ENCODE measurements at places on chromosomes 6 and 20.

GRCh38 chr6:125906158-125906998 is 50.2 kb upstream of the HINT3 start:
- DNase-seq = peak; percentile 60

DNA sequence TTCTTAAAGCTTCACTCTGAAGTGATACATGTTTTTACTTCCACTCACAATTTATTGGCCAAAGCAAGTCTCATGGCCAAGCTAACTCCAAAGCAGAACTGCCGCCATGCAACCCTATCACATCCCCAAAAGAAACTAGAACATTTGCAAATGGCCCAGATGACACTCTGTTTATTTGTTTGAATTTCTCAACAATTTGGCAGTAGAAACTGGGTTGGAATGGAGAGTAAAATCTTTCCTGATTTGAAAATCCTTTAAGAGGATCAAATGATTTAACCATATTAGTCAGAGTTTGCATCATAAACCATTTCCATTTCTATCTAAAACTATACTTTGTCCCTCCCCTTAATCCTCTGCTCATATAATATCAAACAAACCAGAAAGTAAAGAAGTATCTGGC is 39.1 kb upstream of the E2F3 start:
- DNase-seq = no peak

- DNase-seq = no peak
These were observed 11.4 kb upstream of the SNX9 start for GRCh38 chr6:157811476-157812173.

DNA sequence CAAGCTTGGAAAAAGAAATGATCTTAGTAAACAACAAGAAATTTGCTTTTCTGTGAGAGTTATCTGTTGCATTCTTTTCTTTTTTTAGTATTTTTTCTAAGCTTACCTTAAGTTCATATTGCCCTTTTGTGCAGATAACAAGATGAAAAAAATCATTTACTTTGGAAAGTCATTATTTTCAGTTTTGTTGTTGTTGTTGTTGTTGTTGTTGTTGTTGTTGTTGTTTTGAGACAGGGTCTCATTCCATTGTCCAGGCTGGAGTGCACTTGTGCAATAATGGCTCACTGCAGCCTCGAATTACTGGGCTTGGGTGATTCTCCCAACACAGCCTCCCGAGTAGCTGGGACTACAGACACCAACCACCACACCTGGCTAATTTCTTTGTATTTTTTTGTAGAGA is 8.8 kb upstream of the STX11 start:
- no peak for DNase-seq

GRCh38 chr6:14273191-14273590 is 155.6 kb downstream of the CD83 start:
- peak; percentile 33 for DNase-seq

DNA sequence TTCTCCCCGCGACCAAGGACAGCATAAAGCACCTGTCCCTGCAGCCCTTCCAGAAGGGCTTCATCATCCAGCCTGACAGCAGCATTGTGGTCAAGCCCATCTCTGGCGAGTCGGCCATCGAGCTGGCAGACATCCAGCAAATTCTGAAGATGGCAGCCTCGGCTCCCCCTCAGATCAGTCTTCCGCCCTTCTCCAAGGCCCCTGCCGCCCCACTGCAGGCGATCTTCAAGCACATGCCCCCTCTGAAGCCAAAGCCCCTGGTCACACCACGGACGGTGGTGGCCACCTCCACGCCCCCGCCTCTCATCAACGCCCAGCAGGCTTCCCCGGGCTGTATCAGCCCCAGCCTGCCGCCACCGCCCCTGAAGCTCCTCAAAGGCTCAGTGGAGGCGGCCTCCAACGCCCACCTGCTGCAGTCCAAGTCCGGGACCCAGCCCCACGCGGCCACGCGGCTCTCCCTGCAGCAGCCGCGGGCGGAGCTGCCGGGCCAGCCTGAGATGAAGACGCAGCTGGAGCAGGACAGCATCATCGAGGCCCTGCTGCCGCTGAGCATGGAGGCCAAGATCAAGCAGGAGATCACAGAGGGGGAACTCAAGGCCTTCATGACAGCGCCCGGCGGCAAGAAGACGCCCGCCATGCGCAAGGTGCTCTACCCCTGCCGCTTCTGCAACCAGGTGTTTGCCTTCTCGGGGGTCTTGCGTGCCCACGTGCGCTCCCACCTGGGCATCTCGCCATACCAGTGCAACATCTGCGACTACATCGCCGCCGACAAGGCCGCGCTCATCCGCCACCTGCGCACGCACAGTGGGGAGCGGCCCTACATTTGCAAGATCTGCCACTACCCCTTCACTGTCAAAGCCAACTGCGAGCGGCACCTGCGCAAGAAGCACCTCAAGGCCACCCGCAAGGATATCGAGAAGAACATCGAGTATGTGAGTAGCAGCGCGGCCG is 83.3 kb downstream of the SSR1 start:
- DNase-seq = no peak

DNA sequence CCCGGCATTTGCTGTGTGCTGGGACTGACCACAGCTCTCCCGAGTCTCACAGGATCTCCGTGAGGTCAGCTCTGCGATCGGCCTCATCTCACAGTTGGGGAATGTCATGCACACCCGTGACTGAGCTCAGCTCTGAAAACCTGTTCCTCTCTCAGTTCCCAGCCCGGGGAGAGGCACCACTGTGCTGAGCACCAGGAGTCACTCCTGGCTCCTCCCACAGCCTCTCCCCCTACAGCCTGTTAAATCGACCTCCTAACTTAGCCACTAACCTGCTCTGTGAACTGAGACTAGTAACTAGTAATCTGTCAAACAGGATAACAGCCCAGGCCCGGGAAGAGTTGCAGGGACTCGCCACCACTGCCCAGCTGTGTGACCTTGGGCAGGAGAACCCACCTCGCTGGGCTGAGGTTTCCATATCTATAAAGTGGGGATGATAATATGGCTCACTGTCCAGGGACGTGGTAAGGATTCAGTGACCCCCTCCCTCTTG is 20.1 kb upstream of the NOL4L start:
- DNase-seq = no peak

DNA sequence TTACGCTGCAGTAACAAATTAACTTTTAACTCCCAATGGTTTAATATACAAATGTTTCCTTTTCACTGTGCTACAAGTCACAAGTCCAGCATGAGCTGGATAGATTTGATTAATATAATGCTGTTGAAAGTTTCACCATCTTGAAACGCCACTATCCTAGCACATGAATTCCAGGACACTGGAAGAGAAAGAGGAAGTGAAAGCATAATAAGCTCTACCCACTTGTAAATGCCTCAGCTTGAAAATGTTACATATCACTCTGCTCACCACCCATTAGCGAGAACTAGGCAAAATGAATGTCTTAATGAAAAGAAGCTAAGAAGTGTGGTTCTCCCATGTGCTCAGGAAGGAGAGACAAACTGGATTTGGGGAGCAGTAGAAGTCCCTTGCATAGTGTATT is 46.9 kb downstream of the PCSK2 start:
- no peak for DNase-seq

DNA sequence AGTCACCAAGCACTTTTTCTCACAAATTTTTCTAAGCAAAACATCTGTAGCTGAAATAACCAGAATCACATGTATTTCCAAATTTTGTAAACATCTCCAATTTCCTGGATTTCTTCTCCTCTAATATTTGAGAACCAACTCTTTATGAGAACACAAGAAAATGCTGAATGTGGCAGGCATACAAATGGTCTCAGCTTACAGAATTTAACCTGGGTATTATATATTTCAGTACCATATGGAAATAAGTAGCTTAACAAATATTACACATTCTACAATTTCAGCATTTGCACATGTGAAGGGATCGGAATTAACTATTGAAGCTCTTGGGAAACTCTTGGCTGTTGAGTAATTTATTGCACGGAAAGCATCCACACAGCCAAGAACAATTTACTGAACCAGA is 92.5 kb downstream of the TBXT start:
- no peak for DNase-seq

GRCh38 chr20:10982692-10983091 is 308.9 kb upstream of the JAG1 start:
- DNase-seq = no peak

- DNase-seq = no peak
These were observed 90.5 kb downstream of the GPX5 start for GRCh38 chr6:28615955-28616747.

DNA sequence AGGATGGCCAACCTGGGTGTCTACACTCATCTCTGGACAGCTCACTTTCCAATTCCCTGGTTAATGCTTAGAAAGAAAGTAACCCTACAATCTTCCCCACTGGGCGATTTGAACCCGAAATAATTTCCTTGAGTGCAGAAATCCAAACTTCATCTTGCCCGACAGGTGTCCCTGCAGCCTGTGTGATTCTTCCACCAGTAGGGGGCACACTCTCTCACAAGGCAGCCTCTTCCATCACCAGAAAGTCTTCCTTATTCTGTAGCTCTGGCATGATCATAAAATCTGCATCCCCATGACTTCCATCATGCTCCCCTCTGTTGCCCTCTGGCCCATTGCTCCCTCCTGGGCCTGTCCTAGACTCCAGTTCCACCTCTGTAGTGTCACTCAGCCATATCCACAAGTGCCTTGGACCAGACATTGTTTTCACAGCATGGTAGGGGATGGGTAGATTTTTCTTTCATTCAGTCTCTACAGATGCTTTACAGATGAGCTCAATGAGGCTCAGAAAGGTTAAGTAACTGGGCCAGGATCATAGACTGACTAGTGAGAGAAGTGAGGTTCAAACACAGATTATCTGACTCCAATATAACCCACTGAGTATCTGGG is 170.4 kb upstream of the SPTLC3 start:
- DNase-seq = peak; percentile 35

DNA sequence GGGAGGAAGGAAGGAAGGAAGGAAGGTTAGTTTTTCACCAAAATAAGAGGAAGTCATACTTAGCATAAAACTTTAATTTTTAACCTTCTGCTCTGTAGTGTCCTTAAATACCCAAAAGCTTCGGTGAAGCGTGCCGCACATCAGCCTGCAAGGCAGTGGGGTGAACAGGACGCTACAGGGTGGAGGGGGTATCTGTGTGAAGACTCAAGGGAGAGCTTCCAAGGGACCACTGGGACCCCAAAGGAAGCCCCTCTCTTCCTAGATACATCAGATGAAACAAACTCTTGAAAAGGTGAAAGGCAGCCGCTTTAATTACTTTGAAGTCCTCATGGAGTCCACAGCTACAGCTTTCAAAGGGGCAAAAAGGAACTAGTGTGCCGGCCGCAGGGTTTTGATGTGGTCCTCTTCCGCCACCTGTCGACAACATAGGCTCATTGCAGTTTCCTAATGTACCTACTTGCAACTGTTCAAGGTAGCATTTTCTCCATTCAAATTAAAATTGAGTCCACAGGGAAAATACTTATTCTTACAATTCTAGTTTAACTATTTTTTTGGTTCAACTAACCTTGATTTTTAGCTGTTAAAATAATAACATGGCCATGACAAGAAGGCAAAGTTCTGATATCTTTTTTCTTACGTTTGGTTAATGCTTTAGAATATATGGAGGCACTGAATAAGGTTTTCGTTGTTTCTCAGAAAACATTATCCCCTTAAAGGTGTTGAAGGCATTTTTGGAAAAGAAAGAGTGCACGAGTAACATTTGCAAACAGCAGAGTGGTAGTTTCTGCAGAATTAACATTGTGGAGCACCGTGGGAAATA is 135.0 kb upstream of the RIPOR2 start:
- peak; percentile 91 for DNase-seq

DNA sequence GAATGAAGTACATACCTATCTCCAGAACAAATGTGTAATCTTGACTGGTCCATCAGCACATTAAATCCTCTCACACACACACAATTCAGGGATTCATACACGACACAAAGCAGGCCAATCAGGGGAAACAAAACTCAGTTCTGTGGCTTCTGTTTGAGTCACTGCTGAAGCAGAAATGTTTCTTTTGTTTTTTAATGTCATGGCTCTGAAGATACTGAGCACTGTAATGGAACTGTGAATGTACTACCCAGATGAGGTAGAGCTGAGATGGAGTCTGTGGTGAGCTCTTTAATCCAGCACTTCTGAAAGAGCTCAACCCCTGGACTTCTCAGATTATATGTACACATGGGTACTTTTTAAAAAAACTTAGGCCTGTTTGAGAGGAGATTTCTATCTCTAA is 116.4 kb downstream of the THEMIS start:
- DNase-seq = no peak

- DNase-seq = peak; percentile 98
These were observed 160.4 kb downstream of the RALGAPA2 start for GRCh38 chr20:20552076-20552475.

DNA sequence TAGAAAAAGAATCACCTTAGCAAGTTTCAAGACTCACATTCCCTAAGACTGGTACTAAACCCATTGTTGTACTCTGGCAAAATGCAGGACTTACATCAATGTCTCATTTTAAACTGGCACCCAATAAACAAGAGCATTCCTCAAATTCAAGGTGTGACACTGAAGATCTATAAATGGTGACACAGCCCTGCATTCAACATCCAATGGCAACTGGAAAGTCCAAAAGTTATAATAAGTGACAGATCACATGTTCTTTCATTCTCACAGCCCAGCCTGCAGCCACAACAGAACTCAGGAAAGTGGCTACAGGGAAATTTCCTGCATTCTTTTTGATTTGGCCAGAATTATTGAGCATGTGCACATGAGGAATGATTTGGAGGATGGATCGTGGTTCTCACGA is 57.5 kb downstream of the MBOAT1 start:
- no peak for DNase-seq

GRCh38 chr6:3231247-3232016 is 4.0 kb upstream of the TUBB2B start:
- peak; percentile 98 for DNase-seq

DNA sequence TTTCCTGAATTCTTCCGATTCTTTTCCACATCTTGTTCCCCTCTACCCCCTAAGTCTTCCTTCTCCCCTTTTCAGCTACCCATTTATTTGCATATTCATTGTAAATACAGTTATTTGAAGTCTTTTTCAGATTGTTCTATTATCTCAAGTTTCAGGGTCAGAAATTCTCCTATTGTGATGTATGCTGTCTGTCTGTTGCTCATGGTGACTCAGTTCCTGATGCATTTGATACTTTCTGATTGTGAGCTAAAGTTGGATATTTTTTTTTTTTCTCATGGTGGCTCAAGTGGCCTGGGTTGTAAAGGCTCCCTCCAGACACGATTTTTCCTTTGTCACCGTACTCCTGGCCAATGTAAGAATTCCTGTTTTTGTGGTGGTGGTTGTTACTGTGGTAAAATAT is 4.9 kb upstream of the PI16 start:
- DNase-seq = no peak

- no peak for DNase-seq
These were observed 42.2 kb upstream of the IFNGR1 start for GRCh38 chr6:137261361-137261760.

GRCh38 chr6:25973923-25974555 is 11.4 kb downstream of the TRIM38 start:
- DNase-seq = no peak

DNA sequence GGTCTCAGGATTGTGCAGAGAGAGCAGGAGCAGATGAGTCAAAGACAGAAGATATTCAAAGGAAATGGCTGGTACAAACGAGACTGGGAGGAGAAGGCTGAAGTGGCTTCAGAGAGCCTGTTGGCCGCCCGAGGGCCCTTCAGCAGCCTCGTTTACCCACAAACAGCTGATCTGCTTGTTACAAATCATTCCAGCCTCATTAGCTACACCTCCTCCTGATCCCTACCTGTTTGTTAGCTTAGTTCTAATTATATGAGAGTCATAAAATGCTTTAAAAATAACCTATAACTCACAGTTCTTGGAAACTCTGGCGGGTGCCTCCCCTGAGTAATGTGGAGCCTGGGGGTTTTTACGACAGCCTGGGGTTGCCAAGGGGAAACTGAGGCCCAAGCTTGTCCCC is 12.6 kb downstream of the GLP1R start:
- DNase-seq = peak; percentile 19

Measured in NCI-H69 (cell line).